ENCODE measurements at places on chromosomes 3 and 15. TPM values are rescaled to one million over a fixed set of nuclear protein-coding genes. Genes with fewer than 3 reads are reported as not detected.

GRCh38 chr3:152283492-152284381 is 15.0 kb downstream of the MBNL1 start:
- H3K27me3 ChIP-seq, result no peaks in the 10 kb centered on the region
- no peak overlapping the region for H3K27ac ChIP-seq
- peaks cover 16% of the 10 kb centered on the region for H3K4me1 ChIP-seq
- H3K4me3 ChIP-seq, result no peak overlapping the region
- DNase-seq, result no peak

DNA sequence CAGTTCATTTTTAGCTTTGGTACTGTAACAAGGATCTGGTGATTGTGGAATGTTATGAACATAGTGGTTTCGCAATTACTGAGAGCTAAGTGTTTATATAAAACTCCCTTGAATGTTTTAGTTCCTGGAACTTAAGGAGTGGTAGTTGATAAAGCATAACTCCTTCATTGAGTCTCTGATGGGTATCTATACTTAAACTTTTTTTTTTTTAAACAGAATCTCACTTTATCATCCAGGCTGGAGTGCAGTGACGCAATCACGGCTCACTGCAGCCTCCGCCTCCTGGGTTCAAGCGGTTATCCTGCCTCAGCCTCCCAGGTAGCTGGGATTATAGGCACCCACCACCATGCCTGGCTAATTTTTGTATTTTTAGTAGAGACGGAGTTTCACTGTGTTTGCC is 11.3 kb downstream of the PRKCI start:
- H3K27me3 ChIP-seq, result no peaks in the 10 kb centered on the region
- no peaks in the 10 kb centered on the region for H3K36me3 ChIP-seq
- H3K4me1 ChIP-seq, result no peaks in the 10 kb centered on the region
- H3K27ac ChIP-seq, result no peak overlapping the region

GRCh38 chr15:92323525-92323924 is 70.2 kb upstream of the ST8SIA2 start:
- no peaks in the 10 kb centered on the region for H3K4me1 ChIP-seq
- no peak overlapping the region for H3K4me3 ChIP-seq
- H3K27me3 ChIP-seq, result no peaks in the 10 kb centered on the region
- no peak overlapping the region for H3K27ac ChIP-seq
- no peak for DNase-seq

ITIH3 gene
- 5.4 TPM for total RNA-seq
